T-helper 1 cell (primary cell): ENCODE measurements at places on chromosomes 2 and 18.

GRCh38 chr18:3901042-3901441 lies 451.1 kb downstream of the TGIF1 start:
- no peak for DNase-seq

DNA sequence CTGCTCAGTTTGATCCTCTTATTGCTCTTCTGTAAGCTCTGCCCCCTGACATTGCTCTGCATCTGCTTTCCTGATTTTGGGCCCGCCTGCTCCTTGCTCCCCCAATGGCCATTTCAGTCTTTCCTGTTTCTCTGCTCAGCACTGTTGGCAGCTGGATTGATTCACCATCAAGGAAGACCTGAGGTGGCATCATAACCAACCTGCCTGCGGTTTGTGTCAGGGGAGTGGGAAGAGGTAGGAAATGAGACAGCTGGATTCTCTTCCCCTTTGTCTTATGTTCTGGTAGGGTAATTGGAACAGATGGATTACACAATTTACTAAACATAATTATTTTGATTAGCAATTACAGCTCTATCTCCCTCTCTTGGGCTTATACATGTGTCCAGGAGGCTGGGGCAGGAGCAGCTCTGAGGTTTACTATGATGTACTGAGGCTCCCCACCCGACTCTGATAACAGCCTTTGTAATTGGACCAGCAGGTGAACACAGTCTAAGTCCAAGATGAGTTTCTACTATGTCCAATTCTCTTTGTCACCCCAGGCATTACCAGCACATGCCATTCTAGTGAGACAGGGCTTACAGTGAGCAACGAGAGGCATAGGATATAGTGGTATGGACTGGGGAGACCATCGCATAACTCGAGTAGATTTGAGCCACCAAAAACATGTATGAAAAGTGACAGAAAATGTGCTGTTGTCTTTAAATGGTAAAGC lies 151.8 kb upstream of the MMADHC start:
- DNase-seq = no peak

DNA sequence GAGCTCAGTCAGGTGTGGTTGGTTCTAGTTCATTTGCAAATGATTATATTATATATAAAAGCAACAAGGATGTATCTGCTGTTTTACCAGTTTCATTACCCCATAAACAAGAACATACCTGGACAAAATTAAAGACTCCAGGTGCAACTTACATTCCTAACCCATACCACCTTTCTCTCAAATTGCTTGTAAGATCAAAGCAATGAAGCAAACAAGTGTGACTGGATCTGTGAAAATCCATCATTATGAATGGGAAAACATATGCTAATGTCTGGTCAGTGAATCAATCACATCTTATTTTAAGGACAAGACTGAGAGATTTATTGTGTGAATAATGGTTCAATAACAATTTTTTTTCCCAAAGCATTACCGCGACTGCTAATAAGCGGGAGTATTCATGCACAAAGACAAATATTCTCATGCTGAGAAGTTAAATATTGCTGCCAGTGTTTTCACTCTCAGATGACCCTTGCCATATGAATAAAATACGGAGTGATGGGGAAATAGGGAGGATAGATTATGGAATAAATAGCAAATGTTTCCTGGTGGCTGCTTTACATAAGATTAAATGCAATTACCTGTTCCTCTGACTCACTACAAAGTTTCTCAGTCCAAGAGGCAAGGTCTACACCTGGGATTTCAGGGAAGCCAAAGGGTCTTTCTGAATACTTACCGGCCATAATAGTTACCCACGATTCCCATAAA lies 59.3 kb downstream of the WDR75 start:
- no peak for DNase-seq

- DNase-seq = no peak
Observed at GRCh38 chr2:234808907-234809306, 142.9 kb upstream of the SH3BP4 start.

GRCh38 chr2:180327185-180327584 lies 320.1 kb upstream of the CWC22 start:
- DNase-seq = no peak

GRCh38 chr2:30690126-30690561 lies 117.1 kb downstream of the CAPN13 start:
- no peak for DNase-seq

GRCh38 chr2:178514664-178515063 lies 34.4 kb downstream of the PLEKHA3 start:
- no peak for DNase-seq

- DNase-seq = no peak
Observed at GRCh38 chr2:27191070-27191829, 20.6 kb upstream of the ATRAID start.

- no peak for DNase-seq
Observed at GRCh38 chr2:233654501-233654900, 17.2 kb upstream of the UGT1A9 start.

DNA sequence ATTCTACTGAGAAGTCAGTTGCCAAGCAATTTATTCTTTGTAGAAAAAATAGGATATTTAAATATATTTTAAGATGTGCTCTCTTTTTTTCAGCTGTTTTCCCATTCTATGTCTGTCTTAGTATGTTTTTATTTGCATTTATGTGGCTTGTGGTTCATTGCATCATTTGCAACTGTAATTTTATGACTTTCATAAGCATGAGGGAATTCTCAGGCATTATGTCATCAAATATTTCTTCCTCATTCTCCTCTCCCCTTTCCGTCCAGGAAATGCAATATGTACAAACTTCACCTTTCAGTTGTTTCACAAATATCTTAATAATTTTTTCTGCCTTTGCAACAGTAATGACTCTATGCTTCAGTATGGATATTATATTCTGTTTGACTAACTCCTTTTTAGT lies 560.2 kb upstream of the LRATD1 start:
- DNase-seq = no peak

DNA sequence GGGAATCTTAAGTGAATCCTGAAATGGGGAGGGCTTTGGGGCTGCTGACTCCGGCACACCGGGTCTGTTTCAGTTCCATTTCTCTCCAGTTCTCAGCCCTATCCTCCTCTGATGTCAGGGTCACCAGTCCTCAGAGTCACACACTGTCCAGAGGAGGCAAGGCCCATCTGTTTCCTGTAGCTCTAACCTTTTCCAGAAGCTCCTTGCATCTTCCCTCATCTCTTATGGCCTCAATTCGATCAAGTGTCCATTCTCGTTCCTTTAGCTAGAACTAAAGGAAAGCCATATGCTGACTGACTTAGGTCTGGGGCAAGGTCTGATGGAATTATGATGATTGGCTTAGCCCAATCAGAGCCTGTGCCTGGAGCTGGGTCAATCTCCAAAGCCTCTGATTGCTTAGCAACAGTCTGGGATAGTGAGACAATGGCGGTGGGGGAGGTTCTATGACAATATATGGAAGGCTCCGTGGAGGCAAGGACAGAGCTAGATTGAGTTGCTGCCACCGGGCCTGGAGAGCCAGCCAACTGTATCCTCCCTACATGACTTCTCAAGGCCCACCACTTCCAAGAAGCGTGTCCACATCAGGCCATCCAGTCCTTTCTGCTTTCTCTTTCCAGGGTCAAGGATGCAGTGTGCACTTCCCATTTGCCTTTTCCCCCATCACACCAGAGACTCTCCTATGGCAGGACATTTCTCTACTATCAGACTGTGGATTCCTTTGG lies 5.2 kb downstream of the ANKRD53 start:
- no peak for DNase-seq

- DNase-seq = no peak
Observed at GRCh38 chr18:8744038-8744437, 38.7 kb downstream of the MTCL1 start.

DNA sequence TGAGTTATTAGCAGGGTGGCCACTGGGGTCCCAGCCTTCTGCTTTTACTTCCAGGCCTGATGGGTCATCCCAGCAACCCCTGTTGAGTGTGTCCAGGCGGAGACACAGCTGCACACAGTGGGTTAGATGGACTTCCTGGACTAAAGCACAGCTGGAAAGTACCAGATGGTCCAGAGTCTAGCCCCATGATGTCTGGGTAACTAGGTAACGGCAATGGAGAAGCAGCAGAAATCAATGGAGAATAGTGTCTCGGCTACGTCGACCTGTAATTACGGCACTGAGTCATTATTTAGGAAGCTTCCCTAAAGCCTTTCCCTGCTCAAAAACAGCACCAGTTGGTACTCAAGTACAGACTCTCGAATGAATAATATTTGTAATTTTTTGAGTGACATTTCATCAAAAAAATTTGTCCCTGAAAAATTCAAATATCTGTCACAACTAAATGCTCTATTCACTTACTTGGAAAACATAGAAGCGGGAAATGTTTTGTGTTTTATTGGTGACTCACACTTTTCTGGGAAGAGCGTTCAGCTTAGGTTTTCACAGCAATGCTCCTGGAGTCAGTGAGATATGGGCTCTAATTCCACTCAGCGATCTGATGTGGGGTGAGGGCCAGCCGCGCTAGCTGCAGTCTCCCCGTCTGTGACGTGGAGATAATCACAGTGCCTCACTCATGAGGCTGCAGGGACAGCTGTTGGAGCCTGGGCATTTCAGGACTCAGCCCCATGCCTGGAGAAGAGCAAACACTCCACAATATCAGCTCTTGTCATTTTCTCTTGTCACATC lies 16.2 kb upstream of the ARL4C start:
- no peak for DNase-seq

DNA sequence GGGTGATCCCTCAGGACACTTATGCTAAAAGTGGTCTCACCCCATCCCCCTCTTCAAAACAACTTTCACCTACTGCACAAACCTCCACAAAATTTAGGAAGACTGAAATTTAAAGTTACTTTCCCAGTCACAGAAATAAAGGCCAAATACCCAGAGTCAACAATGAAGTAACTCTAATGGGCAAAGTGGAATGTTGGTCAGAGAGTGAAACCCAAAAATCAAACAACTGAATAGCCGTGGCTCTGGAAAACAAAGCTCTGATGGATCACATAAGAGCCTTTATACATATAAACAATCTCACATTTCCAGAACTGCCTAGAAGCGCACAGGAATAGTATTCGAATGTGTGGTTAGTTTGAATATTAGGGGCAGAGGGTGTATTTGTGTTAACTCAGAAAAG lies 4.7 kb downstream of the ACVR1 start:
- DNase-seq = no peak

- DNase-seq = no peak
Observed at GRCh38 chr2:80111185-80111584, 193.4 kb downstream of the LRRTM1 start.

GRCh38 chr2:184685999-184686841 lies 87.9 kb downstream of the ZNF804A start:
- DNase-seq = no peak

DNA sequence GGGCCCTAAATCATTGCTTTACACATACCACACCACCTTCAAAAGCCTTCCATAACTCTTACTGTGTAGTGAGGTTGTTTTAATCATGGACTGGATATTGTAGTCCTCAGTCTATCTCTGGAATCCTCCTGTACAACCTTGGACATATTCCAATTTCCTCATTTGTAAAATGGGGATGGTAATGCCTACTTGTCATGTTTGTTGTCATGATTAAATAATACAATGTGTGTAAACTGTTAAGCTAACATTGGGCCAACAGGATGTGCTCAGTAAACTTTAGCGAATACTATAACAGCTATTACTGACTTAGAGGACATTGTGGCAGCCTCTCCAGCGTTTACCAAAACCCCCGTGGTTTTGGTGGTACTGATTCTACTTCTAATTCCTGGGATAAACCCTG lies 74.7 kb upstream of the PTPRM start:
- no peak for DNase-seq

DNA sequence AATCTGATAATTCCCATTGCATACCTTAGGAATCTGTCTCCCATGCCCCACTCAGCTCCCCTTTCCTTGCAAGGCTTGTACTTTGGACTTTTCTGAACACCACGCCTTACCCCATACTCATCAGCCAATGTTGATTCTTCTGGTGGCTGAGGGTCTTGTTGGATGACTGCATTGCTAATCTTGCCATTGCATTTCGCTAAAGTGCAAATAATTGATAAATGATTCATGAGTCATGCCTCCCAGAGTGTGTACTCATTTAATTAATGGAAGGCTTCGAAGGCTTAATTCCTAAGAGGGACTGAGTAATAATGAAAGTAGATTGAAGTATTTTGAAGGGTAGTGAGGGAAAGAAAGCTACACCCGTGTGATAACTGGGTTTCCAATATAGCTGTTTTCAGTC lies 28.0 kb upstream of the PPP1R1C start:
- no peak for DNase-seq

DNA sequence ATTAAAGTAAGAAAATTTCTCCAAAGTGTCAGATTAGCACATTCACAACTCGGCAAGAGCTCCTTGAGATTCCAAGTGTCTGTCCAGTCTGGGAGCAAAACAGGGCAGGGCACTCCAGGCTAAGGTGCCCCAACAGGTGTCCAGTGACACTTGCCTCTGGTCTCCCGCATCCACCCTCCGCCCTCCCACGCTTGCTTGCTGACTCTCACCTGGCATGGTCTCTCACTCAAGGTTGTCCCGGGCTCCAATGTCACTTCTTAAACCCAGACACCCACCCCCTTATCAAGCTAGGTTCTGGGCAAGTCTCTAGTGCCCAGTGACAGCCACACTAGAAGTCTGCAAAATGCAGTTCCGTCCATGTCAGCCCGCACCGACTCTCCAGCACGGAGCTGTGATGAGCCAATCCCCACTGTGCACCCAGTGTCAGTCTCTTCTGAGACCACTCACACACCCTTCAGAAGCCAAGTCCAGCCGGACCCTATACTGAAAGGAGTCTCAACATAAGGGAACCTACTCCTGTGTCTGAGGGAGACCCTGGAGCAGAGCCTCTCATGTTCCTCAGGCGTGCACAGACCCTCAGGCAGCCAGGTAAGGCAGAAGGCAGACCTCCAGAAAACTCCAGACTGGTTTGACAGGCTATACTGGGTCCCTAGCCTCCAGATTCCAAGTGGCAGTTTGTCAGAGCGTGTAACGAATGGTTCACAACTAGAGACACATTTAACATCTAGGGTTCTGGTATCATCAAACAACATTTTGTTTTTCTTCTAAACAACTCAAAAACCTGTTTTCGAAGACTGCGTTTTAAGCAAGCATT lies 45.6 kb downstream of the HDLBP start:
- DNase-seq = no peak

- no peak for DNase-seq
Observed at GRCh38 chr2:225597911-225598310, 198.4 kb downstream of the NYAP2 start.

DNA sequence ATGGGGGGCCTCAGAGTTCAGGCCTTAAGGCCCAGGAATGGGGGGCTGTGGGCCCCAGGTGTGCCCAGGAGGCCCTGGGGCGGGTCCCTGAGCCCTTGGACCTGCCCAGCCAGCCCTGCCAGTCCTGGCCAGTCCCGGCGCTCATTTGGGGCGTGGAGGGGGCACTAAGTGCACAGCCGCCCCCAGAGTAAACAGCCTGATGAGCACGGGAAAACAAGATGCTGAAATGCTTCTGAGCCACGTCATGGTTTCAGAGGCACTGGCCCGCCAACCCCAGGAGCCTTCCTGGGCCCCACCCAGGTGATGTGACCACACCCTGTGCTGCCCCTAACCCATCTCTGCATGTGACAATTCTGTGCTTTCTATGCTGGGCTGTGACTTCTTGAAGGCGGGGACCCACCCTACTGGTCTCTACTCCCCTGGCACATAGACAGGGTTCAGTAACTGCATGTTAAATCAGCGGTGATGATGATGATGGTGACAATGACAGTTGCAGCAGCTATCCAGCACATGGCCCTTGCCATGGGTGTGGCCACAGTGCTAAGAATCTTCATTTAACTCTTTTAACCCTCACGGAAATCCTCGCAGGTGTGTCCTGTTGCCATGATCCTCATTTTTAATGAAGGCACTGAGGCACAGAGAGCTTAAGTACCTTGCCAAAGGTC lies 28.1 kb upstream of the ASPRV1 start:
- no peak for DNase-seq

GRCh38 chr18:65498605-65499004 lies 252.2 kb upstream of the CDH7 start:
- no peak for DNase-seq
